ENCODE measurements at places on chromosomes 2 and 18.

DNA sequence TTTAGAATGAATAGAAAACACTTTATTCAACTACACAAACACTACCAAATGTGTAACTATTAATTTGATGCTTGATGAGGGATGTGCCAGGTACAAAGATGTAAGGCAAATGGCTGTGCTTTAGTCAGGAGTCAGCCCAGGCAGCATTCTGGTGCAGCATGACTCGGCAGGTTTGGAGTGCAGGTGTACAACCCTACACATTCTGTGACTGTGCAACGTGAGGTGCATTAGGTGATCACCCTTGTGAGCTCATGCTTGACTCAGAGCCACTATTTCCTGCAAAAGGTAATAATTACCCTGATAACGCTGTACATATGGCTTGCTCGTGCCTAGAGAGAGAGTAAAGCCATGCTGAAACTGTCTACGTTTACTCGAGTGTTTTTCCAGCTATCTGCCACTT lies 288.7 kb upstream of the DSEL start:
- DNase-seq, result no peak

DNA sequence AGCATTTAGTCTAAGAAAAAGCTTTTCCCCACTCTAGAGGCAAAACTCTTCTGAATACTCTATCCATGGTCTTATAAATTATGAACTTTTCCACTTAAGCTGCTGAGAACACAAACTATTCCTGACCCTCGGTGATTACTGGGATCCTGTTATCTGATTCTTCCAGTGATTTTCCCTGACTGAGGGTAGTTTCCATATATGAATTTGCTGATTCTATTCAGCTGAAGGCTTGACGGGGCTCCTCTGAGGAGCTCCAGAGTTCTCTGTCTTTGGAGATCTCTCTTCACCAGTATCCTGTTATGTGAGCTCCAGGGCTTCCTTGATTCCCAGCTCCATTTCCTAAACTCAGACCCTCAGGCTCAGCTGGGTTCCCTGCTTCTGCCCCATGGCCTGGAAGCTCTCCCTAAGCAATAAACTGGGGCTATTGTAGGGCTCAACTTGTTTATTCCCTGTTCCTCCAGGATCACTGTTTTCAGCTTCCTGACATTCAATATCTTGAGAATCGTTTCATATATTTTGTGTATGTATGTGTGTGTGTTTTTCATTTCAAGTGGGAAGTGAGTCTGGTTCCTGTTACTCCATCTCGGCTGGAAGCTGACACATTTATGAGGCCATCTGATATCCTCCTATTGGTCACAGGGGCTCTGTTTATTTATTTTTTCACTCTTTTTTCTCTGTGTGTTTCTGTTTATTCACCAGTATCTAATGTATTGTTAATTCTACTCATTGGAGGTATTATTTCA lies 78.2 kb downstream of the ARHGAP28 start:
- DNase-seq, result no peak

DNA sequence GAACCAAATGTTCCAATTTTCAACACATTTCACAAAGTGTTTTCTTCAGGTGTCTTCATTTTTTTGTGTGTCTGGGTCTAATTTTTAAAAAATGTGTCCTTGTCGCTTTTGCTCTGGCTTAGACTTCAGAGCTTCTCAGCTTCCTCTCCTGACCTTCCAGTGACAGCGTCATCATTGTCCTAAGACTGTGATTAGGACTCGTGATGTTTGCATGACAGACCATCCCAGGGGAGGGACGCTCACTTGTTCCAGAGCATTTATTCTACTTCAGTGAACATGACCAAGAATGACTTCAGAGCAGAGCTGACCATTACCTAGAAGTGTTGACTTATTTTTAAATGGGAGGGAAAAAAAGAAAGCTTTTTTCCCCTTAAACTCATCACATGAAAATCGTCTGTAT lies 591.9 kb downstream of the IRS1 start:
- DNase-seq, result no peak

DNA sequence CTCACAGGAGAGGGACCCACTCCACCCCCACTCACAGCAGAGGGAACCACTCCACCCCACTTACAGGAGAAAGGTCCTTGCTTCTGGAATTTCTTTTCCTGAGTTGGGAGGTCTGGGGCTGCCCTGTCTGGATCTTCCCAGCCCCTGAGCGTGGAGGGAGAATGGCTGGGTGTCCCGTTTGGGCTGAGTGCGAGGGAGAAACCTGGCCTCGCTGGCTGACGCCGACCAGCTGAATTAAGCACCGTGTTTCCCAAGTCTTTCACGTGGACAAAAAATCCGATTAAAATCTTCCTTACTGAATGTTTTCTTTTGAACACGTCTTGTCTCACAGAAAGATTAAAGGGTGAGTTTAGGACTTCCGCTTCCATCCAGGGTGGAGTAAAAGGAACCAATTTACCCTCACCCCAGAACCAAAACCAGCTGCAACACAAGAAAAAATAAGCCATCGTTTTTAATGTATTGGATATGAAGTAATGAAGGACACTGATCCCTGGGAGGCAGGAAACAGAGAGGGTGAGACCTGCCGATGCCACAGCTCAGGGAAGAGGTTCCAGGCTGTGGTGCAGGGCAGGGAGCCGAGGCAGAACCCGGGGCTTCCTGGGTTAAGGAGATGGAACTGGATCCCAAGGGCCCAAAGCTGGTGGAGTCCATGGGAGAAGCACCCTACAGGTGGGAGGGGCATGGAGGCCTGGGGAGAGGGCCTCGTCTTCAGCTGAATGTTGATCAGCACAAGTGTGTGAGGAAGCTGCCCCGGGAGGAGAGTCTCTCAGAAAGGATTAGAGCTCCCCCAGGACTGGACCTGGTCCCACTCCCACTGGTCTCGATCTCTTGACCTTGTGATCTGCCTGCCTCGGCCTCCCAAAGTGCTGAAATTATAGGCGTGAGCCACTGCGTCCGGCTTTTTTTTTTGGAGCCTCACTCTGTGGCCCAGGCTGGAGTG lies 60.3 kb downstream of the RTP5 start:
- DNase-seq, result no peak

DNA sequence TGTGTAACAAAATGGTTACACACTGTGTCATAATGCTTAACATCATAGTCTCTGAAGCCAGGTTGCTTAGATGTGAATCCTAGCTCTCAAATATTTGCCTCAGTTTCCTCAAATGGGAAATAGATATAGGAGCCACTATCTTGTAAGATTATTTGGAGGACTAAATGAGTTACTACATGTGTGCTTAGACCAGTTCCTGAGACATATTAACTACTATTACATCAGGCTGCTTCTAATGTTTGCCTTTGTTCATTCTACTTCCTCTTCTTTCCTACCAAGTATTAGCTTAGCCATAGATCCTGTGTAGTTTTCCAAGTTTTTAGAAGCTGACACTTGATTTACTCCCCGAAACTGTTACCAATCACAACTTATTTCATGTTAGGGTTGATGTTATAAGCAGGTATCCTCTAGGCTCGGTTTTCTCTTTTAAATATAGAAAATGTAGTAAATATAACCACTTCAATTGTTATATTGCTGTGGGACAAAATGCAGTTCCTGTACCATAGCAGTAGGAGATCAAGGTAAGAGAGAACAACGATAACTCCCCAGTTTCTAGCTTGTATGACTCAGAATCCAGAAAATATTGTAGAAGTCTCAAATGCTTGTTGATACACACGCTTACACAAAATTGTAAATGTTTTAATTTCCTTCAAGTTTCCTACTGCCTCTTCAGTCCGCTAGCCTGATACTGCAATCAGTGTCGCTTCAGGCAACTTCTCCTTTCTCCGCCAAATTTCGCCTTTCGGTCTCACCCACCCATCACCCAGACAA lies 751 bp upstream of the DNAJC10 start:
- peak; percentile 29 for DNase-seq

GRCh38 chr18:13125191-13125590 lies 93.4 kb upstream of the LDLRAD4 start:
- no peak for DNase-seq

DNA sequence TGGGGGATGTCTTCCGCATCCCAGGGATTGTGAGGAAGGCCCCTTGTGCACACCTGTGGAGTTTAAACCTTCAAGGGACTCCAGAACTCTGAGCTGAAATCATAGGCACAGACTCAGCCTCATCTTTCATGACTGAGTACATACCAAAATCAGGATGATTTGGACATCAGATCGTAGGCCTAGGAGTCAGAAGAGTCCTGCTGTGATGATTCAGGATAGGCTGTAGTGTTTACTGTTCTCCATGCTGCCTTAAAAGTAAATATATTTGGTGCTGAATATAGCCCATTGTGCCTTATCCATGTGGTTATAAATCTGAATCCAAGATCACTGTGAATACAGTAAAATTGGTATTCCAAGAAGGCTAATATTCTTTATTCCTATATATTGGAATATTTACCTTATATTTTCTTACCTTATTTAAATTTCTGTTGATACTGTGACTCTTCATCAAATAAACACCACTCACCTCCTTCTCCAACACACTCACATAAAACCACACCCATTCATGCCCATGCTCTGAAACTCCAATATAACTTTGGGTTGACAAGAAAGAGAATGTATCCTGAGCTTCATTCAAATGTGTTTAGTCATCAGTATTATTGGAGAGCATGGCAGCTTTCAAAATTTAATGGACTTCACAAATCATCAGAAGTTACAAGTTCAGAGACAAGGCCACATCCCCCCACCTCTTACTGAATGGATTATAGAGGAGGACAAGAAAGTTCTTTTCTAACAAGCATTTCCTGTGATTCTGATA lies 561.4 kb upstream of the LINC00305 start:
- DNase-seq, result no peak

DNA sequence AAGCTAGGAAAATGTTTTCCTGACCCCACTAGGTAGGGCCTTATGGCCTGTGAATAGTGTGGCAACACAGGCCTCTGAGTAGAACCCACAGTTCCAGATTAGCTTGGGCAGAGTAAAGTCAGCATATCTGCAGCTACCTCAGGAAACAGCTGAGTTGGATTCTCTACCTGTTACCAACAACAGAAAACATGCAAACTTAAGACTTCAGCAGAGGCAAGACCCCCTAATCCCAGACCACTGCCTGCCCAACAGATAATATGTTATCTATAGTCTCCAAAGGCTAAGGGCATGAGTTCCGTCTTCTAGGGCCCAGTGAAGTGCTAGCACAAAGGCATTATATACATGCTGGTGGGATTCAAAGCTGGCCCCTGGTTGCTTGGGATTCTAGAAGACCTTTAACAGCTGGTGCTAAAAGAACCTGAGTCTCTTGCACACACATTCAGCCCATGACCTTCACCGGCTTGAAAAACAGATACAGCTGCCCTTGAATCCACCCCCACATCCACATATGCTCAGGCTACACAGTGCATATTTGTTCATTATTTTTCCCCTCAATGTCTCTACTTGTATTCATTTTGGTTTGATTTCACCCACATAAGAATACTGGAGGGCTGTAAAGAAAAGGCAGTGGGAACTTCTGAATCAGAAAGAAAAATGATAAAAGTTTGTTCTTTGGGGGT lies 13.5 kb upstream of the UBXN4 start:
- no peak for DNase-seq

GRCh38 chr18:51824746-51825145 lies 515.3 kb upstream of the DCC start:
- no peak for DNase-seq

GRCh38 chr18:47882641-47883040 lies 47.8 kb downstream of the SMAD2 start:
- no peak for DNase-seq

DNA sequence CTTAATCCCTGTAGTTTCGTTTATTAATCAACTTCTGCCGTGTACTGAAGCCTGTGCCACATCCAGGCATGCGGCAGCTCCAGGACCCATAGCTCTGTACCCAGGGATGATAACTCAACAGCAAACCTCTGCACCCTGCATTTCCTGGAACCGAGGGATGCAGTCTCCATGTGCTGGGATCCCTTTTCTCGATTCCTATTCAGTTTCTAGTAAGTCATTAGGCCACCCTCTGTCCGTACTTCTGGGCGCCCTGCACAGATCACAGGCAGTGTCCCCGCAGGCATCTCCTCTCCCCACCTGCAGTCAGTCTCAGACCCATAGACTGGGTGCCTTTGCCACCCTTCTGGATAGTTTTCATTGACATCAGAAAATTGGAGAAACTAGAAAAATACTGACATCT lies 18.8 kb downstream of the TMEM18 start:
- no peak for DNase-seq

GRCh38 chr2:159933040-159933726 lies 129.2 kb downstream of the PLA2R1 start:
- no peak for DNase-seq

- DNase-seq, result no peak
Measured at GRCh38 chr2:209663139-209663538, 108.5 kb upstream of the UNC80 start.

GRCh38 chr2:85905187-85905666 lies 16.4 kb upstream of the ST3GAL5 start:
- no peak for DNase-seq

DNA sequence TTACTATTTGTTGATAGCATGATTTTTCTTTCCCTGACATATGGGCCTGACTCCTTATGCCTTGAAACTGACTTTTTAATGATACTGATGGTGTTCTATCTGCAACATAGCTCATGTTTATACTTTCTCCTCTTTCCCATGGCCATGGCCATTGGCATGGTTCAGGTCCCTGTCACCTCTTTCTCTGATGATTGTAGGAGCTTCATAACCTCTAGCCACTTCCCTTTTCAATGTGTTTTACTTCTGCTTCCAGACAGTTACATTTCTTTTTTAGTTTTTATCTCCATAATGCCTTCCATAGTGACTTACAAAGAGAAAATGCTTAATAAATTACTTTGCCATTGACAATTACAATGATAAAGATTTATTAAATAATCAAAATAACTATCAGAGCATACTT lies 177.9 kb upstream of the SETBP1 start:
- no peak for DNase-seq

DNA sequence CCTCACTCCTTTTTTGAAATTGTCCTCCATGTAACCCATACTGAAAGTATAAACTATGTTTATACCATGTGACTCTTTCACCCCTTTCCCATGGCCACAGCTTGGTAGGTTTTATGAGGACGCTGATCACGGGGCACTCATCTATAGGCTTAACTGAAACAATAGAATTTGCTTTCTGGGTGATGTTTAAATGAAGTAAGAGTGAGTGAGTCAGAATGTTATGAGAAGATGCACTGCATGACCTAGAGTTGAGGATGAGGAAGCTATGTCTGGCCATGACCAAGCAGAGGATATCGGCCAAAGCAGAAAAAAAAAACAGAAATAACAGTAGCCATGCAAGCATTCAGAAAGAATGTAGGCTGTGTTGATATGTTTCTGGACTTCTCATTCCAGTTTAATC lies 34.9 kb downstream of the SCN1A start:
- DNase-seq, result no peak

DNA sequence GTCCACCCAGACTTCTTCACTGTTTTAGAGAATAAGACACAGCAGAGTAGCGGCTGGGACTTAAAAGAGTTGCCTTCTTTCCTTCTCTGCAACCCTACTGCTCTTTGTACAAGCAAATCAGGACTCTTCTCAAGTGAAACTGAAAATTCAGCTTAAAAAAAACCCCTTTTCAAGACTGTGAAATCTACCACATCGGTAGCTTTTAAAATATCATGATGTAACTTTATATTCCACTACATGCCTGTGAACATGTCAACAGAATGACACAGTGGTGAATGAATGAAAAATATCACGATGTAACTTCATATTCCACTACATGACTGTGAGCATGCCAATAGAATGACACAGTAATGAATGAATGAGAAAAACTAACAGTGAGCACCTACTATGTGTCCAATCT lies 53.4 kb downstream of the TCF4 start:
- DNase-seq, result no peak

- DNase-seq, result no peak
Measured at GRCh38 chr18:77052983-77053309, 79.6 kb downstream of the MBP start.
